NCI-H526 treated with DMSO at 0.1 percent for 48 hours (cell line): ENCODE measurements at places on chromosomes 1 and 21.

DNA sequence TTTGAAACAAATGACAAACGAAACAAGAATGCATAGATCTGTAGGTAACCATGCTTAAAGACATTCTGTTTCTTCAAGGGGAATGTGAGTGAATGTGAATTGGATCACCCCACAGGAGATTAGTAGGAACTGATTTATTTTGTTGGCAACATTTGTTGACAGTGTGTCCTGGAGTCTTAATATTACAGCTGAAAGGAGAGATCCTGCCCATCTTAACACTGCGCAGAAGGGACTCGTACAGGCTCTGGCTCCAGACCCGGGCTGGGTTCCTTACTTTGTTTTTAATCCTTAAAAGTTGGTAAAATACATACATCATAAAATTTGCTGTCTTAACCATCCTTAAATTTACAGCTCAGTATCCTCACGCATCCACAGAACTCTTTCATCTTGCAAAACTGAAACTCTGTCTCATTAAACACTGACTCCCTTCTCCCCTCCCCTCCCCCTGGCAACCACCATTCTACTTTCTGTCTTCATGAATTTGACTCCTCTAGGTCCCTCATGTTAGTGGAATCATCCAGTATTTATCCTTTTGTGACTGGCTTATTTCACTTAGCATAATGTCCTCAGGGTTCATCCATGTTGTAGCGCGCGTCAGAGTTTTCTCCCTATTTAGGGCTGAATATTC lies 74.1 kb downstream of the GALNT2 start:
- no peak for DNase-seq

GRCh38 chr1:56452027-56453011 lies 127.0 kb downstream of the PLPP3 start:
- no peak for DNase-seq

GRCh38 chr1:174989536-174990220 lies 10.1 kb upstream of the CACYBP start:
- no peak for DNase-seq

DNA sequence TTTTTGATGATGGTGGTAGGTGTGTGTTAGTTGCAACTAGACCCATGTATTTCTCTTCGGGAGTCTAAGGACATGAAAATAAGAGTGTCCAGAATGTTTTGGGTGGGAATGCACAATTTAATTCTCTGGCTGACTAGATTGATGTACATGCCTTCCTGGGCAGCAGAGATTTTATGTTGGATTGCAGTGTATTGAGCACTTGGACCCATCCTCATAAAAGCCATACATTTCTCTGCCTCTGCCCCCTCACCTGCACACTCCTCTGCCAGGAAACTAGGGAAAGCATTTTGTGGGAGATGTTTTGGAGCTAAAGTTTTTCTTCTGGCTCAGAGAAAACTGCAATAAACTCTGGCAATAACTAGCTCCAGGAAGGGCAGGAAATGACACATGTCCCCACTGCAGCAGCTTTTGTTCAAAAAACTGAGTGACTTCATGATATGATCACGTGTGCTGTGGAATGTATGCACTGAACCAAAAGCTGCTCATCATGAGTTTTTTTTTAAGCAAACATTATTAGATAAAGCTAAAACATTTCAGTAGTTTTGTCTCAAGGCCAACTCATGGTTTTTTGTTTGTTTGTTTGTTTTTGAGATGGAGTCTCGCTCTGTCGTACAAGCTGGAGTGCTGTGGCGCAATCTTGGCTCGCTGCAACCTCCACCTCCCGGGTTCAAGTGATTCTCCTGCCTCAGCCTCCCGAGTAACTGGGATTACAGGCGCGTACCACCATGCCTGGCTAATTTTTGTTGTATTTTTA lies 17.6 kb downstream of the RIT1 start:
- DNase-seq = no peak

DNA sequence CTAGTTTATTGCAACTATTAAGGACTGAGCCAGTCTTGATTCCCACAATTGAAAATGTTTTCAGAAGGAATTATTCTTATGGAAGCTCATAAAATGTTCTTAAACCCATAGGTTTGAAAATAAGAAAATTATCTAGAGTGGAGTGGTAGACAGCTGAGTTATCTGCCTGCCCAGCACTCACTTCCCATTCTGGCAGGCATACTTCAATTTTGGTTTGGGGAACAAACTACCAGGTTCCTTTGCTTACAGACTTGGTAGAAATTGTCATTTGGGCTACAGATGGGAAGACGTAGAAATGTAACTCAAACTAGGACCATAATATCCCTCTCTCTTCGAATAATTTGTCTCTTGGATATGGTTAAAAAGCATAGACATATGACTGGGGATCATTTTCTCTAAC lies 18.4 kb downstream of the JUN start:
- no peak for DNase-seq
